ENCODE measurements at places on chromosomes 6 and 20.

- DNase-seq = no peak
Measured at GRCh38 chr6:162706232-162706631, 21.3 kb downstream of the PRKN start.

- no peak for DNase-seq
Measured at GRCh38 chr20:57794600-57795341, 85.0 kb upstream of the PMEPA1 start.

DNA sequence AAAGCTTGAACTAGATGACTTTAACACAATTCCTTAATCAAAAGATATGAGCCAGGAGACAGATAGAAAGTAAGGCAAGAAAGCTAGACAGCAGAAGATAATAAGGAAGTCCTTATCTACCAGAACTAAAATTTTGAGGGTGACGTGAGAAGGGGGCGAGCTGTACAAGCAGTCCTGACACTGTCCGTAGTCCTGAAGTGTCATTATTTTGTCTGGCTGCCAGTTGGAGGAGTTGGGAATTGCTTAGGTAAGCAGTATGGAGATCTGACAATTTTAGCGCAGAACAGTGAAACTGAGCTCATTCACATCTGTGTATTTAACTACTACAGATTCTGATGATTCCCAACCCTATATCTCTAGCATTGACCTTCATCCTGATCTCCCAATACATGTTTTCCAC, 25.8 kb upstream of the CEP85L start:
- no peak for DNase-seq

GRCh38 chr6:163260111-163260895, 154.2 kb upstream of the QKI start:
- no peak for DNase-seq

DNA sequence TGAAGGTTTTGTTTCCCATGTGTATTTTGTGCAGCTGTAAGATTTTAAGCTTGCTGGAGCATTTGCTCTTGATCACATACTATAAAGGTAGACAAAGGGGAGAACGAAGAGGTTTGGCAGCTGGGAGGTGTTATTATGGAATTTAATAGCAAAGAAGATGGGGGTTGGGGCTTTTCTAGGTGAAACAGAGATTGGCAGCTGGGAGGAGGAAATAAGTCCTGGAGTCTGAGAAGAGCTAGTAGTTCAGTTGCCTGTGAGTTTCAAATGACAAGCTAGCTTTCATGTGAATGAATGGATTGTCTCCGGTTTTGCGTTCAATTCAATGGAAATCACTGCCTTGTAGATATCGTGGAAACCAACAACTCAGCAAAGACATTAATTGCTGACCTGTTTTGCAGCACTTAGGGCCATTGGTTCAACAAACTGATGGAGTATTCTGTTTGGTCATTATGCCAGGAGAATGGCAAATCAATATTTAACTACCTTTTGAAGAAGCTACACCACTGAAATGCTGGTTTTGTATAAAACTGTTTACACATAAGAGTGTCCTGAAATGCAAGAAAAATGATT, 38.1 kb upstream of the FLRT3 start:
- DNase-seq = peak; percentile 19

DNA sequence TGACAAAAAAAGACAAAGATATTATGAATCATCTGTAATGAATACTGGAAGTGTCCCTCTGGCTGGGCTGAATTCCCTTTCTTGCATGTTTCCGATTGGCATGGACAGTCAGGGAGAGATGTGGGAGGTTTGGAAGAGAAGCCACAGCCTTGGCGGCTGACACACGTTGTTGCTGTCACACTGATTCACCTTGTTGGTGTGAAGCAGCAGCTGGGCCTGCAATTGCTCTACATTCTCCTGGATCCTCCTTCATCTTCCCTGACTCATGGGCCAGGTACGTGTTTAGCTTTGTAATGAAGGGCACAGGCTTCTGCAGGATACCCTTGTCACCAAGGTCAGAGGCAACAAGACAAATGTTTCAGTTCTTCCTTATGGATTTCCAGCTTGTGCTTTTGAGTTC, 13.4 kb upstream of the SMIM8 start:
- no peak for DNase-seq
